ENCODE measurements at places on chromosomes 2 and 18.

DNA sequence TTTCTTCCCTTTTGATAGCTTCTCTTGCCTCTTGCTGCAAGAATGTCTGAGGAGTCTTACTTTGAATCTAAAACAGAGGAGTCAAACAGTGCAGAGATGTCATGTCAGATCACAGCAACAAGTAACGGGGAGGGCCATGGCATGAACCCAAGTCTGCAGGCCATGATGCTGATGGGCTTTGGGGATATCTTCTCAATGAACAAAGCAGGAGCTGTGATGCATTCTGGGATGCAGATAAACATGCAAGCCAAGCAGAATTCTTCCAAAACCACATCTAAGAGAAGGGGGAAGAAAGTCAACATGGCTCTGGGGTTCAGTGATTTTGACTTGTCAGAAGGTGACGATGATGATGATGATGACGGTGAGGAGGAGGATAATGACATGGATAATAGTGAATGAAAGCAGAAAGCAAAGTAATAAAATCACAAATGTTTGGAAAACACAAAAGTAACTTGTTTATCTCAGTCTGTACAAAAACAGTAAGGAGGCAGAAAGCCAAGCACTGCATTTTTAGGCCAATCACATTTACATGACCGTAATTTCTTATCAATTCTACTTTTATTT, 133.5 kb upstream of the CDCA7 start:
- DNase-seq = no peak

- no peak for DNase-seq
These were observed 83.7 kb downstream of the SDC1 start for GRCh38 chr2:20141056-20141762.

GRCh38 chr2:235191486-235191885, 239.7 kb downstream of the SH3BP4 start:
- DNase-seq = no peak

DNA sequence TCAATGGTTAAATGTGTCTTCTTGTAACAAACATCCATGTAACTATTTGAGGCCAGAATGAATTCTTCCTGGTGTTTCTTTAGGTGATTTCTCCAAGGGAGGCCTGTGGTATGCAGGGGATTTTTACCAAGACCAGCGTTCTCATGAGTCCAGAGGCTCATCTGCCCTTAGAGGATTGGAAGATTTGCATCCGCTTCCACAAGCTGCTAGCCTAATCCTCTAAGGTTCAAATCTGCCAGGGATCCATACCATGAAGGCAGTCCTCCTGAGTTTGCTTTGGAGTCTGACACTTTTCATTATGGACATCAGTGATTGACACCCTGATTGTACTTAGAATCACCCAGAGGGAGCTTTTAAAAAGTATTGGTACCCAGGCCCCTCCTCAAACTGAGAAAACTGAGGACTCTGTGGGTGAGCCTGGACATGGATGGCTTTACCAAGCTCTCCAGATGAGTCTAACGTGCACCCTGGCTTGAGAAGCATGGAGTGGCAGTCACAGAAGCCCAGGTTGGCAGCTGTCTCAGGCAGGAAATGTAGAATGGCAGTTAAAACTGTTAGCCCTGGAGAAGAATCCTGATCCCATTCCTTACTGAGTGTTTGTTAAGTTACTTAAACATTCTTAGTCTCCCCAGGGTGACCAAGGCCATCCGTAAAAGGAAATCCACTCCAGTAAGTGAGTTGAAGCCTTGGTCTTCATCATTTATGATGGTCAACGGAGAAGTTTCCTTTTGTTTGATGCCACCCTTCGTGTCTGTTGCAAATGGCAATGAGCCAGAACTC, 95.3 kb upstream of the RMDN2 start:
- DNase-seq = no peak

DNA sequence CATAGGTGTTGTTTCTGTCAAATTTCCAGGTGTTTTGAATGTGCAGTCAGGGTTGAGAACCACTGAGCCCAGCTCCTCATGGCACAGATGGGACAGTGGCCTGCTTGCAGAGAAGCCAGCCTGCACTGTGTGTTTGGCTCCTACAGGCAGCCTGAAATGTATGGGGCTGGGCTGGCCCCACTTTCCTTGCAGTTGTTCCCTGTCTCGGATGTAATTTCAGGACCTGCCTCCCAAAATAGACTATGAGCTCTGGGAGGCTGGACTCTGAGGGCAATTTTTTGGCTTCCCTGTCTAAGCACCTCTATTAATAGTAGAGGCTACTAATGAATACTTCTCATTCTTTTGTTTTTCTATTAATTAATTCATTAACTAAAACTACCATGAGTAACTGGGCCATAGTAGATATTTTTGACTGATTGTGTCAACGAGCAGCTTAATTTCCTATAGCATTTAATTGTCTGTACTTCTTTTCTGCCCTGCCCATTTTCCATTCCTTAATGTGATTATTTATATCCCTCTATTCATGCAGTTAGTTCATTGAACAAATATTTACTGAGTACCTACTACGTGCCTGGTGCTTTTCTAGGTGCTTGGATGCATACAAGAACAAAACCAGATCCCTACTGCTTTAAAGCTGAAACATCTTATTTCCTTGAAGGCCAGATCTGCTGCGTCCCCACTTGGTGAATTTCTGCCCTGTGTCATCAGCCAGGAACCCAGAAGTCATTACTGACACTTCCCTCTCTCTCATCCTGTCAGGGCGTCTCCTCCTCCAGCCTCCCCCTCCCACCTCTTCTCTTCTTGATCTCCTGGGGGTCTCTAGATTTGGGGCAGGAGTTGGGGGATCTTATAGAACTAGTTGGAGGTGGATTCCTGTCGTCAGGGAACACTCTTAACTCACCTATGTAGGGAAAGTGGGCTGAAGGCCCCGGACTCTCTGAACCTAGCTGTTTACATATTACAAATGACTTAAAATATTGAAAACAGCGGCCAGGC, 16.3 kb downstream of the DYSF start:
- DNase-seq = no peak

DNA sequence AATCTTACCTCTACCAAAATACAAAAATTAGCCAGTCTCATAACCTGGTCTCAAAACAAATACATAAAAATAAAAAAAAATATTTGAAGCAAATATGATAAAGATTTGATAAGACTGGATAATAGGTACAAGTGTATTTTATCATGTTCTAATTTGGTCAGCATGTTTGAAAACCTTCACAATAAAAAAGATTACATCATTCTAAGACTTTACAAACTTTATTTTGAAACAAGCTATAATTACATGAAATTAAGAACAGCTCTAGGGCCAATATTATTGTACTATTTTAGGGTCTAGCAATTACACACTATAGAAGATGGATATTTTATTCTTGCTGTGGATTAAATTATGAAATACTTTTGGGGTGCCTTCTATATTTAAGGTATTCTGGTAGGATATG, 29.4 kb upstream of the MCM6 start:
- DNase-seq = no peak

Measured in CD4-positive, alpha-beta T cell treated with Interleukin-1 beta for 1 hour (primary cell).